ENCODE measurements at places on chromosomes 1 and 21.
A peak's percentile ranks its signal among the peaks of the same experiment; 100 is the strongest.

- DNase-seq: no peak
Observed at GRCh38 chr1:1165900-1166421, 7.7 kb upstream of the TTLL10 start.

DNA sequence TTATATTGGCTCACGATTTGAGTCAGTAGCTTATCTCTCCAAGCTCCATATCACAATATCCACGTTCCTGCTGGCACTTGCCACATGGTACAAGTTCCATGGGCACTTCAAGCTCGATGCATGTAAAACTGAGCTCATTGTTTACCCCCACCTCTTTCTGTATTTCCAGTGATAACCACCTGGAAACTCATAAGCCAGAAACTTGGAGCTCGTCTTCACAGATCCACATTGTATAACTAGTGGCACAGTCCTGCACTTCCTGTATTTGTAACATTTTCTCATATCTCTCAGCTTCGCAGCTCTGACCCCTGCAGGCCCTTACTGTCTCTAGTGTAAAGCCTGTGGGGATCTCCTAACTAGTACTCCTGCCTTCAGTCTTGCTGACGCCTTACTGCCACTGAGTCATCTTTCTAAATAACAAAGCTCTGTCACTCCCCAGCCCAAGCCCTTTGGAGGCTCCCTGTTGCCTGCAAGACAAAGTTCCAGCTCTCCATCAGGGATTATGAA is 6.5 kb upstream of the C2CD4D start:
- no peak for DNase-seq

DNA sequence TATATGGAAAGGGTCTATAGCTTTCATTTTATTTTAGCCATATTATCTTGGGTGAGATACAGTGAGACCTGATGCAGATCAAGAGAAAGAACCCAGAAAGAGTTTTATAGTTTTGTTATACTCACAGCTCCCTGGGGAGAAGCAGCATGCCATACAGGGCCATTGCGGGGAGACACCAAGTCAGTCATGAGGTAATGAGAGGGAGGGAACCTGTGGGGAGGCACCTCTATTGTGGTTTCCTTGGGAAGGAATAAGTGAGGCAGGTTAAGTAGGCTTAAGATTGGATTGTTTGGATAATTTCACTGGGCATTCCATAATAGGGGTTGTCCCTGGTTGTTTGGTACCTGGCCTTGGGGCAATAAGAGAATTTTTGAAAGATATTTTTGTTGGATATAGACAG is 19.7 kb downstream of the AXDND1 start:
- DNase-seq: no peak

- DNase-seq: peak; percentile 61
Observed at GRCh38 chr1:8423692-8424538, 106.0 kb downstream of the SLC45A1 start.

DNA sequence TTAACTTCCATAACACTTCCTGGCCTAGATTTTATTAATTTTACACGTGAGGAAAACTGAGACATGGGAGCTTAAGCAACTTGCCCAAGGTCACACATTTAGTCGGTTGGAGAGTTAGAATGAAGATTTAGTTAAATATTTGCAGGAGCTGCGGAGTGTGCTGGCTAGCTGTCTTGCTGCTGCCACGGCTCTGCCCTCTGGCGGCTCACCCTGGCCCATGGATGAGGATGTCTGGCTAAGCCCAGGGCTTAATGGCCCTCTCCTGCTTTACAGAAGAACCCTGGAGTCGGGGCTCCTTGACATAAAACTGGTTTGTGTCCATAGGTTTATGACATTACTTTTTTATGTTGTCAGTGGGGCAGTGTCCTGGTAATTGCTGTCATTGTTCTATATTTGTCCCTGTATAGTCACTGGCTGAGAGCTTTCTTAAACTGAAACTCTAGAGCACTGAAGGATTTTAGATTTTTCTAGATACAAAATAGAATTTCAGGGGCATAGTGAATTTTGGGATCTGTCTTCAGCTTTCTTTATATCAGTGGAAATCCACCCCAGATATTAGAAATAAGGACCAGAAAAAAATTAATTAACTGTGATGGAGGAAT is 88.9 kb upstream of the WLS start:
- DNase-seq: no peak

DNA sequence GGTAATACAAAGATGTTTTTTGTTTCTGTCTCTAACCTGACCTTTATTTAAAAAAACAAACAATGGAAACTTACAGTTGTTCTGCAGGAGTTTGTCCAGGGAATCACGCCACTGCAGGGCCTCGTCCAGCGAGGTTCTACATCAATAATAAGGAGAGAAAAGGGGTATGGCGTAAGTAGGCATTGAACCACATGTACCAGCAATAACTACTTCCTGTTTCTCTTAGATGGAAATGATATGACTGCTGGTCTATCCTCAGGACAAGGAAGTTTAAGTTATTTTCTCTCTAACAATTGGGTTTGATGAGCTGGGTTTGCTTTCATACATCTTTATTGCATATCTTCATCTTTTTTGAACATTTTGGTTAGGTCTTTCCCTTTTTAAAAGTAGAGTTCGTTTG is 40.9 kb downstream of the RGS5 start:
- no peak for DNase-seq

GRCh38 chr1:230916587-230917283 is 48.4 kb upstream of the C1orf198 start:
- DNase-seq: no peak

GRCh38 chr1:183891158-183891856 is 86.4 kb downstream of the RGL1 start:
- DNase-seq: no peak

All from CD4-positive, alpha-beta T cell treated with Interleukin-21 for 1 hour (primary cell).